ENCODE measurements at places on chromosomes 16 and 17. TPM values are rescaled to one million over a fixed set of nuclear protein-coding genes. Genes with fewer than 3 reads are reported as not detected.

DNA sequence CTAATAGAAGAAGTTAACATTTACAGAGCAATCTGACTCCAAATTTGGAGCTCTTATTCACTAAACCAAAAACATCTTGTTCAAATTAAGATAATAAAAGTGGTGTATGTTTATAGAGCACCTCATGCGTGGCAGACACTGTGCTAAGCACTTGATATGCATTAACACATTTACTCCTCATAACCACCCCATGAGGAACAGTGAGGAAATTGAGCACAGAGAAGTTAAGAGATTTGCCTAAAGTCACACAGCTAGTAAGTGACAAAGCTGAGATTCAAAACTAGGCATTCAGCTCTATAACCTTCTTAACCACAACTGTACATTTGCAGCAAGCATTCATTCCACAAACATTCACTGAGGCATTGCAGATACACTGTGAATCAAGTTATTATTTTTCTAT is 94.0 kb downstream of the VAT1L start:
- DNase-seq: no peak

DNA sequence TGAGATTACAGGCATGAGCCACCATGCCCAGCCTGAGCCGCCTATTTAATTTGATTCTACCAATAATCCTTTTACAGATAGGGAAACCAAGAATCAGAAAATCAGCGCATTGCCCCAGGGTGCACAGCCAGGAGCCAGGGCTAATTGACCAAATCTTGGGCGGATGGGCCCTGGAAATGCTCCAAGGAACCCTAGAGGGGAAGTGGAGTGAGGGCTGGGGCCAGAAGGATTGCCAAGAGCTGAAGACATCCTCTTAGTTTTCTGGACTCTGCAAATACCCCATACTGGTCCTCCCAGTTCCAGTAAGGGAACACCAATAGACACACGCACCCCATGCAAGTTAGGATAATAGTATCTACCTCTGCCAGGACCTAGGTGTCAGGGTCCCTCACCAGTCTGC is 3.8 kb downstream of the FHOD1 start:
- DNase-seq: no peak

GRCh38 chr17:57016764-57017116 is 38.8 kb downstream of the SCPEP1 start:
- DNase-seq: no peak

KRTAP9-4 gene
- not detected for total RNA-seq

- no peak for DNase-seq
These were observed 662 bp downstream of the COTL1 start for GRCh38 chr16:84617041-84617790.

DNA sequence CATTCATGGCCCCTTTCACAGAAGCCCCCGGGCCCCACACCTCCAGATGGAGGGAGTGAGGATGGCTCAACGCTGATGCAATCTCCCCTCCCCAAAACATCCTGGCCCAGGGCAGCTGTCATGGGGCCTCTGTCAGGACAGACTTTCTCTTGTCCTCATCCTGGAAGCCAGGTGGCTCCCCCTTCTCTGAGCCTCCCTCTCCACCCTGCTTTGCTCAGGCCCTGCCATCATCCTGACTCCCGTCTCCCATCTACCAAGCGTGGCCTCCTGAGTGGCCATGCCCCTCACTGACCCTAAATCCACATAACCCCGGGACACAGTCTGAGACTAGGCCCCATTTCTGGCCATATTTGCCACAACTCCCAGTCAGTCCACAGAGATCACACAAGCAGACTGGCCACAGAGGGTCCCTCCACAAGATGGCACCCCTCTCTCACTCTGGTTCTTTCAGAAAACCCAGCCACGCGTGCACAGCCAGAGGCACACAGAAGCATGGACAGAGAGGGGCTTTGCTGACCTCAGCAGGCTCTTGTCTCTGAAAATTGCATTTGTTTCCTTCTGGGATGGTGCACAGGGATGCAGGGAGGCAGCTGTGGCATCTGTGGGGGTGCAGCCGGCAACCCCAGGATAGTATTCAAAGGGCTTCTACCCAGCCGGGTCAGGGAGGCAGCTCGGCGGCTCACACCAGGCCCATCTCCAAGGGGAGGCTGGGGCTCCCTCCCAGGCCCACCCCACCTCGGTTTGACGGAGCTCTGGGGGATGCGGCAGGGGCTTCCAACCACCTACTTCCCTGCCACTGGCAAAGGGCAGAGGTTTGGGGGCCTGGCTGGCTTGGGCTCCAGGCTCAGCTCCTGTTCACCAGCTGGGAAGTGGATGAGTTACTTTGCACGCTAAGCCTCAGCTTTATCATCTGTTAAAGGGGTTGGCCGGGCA is 16.9 kb downstream of the DOC2B start:
- DNase-seq: no peak

Measured in hematopoietic multipotent progenitor cell (in vitro differentiated cells).